T-helper 2 cell (primary cell): ENCODE measurements at places on chromosomes 7 and 10.

- no peak for DNase-seq
Measured at GRCh38 chr10:68954904-68955303, 1.1 kb upstream of the DDX21 start.

DNA sequence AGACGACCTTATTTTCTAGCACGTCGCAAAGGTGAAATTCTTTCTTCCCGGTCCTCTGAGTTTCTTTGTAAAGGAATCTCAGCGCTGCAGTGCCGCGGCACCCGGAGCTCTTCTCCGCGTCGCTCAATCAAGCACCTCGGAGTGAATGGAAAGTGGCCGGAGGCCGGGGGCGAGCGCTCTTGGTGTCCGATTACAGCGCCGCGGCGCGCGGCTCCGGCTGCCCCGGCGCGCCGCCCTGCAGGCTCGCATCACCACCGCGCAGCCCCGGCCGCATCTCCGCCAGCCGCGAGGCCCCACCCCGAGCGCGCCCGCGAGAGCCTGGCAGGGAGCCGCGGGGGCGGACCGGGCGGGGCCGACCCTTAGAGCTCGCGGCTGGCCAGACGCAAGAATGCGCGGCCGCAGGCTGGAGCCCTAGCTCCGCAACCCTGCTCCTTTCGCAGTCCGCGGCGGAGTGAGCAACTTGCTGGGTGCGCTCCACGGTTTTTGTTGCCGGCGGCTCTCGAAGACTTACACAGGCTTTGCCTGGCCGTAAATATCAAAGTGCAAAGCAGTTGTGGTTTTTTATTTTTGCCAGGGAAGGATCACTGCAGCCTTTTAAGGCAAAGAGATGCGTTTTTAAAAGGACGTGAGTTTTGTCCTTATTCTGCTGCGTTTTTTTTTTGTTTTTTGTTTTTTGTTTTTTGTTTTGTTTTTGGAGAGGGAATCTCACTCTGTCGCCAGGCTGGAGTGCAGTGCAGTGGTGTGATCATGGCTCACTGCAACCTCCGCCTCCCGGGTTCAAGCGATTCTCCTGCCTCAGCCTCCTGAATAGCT lies at the start of gene SEMA3C:
Gene SEMA3C, minus strand, starts transcription at position 143 of the 813 bp plus-strand sequence. CDS start 2,270 bp downstream, outside the sequence.
- DNase-seq = no peak

- DNase-seq = no peak
Measured at GRCh38 chr7:77284005-77284404, 84.4 kb upstream of the FGL2 start.

- DNase-seq = no peak
Measured at GRCh38 chr10:13853854-13854253, 267.1 kb downstream of the PRPF18 start.

- no peak for DNase-seq
Measured at GRCh38 chr10:123808906-123809305, 82.7 kb downstream of the CPXM2 start.

DNA sequence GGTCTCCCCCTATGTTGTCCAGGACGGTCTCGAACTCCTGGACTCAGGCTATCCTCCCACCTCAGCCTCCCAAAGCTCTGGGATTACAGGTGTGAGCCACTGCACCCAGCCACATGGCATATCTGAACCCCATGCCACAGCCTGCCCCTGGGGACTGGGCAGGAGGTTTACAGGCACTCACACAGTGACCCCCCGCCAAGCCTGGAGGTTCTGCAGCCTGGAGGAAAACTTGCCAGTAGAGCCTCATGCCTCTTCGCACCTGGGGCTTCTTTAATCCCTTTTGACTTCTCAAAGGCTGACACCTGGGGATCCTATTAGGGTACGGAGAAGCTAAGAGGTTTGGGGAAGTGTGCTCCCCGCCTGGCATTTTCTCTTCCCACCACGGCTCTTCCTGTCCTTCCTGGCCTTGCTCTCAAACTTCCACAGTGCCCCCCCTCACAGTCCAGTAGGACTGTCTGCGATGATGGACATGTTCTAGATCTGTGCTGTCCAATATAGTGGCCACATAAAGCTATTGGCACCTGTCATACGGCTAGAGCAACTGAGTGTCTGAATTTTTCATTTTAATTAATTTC lies 11.4 kb upstream of the KCP start:
- no peak for DNase-seq

DNA sequence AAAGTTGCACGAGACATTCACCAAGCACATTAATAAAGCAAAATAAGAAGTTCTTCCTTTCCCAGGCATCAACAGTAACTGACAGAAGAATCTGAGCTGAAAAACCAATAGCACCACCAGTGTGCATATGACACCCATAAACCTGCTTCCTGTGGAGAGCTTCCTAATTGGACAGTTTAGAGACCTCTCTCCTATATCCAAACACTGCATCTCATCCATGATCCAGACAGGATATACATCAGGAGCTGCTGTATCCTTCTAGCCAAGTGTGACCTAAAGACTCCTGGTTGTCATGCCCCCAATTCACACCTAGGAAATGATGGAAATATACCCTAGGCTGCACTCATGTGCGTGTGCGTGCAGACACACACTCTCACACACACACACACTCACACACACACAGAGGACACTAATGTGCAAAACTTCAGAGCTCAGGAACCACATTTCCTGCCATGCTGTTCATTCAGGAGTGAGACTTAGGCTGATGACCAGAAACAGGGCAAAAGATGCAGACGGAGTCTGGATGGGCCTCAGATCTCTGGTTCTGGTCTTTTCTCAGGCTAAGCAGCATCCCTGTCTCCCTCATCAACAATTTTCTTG lies 58.0 kb downstream of the MAP3K8 start:
- DNase-seq = peak; percentile 76

DNA sequence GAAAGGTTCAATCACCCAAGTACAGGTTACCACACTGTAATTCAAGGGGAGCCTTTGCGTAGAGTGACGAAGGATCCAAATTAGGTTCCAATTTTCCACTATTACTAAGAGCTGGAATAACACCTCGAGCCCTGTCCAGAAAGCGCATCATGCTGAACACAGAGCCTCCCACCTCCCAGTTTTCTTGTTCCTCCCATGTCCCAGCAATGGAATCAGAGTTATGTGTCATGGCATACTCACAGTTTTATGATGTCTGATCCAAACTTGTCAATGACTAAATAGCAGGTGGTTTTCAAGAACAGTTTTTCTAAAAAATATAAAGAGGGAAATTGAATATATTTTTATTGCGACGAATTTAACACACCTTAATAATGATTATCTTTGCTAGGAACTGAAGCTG lies 50.6 kb downstream of the AOAH start:
- no peak for DNase-seq

DNA sequence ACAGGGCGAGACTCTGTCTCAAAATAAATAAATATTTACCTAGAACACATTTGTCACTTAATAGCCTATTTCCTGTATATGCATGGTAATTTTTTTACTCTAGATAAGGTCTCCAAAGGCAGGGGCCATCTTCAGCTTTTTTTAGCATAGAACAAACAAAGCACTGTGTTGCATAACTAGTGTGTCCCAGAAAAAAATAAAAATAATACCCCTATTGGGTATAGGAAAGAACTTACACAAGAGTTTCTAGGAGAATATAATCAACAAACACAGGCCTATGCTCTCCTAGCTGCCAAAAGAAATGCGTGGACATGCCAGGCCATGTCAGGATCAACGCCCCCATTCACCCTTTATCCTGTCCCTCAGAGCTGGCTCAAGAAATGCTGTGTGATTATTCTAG lies 103.6 kb downstream of the PARD3 start:
- DNase-seq = no peak
